Activated naive CD8-positive, alpha-beta T cell treated with anti-CD3 and anti-CD28 coated beads, Interleukin-2, amount 10 ng/mL, durations not matched to agents 7 days and 5 days (primary cell): ENCODE measurements at places on chromosomes 11 and 22. TPM values are rescaled to one million over a fixed set of nuclear protein-coding genes. Genes with fewer than 3 reads are reported as not detected.

DNA sequence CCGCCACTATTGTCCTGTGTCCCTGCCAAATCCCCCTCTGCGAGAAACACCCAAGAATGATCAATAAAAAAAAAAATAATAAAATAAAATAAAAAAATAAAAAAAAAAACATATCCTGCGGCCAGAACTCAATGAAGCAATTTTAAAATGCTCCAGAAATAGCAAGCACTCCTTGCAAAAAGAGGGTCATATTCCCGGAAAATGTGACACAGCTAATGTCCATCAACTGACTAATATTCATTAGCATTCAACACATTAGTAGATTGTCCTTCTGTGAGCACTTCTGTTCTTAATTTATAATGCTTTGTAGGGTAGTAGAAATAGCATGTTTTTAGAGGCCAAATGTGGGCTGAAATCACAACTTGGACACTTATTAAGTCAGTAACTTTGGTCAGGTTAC is 252.3 kb upstream of the SESN3 start:
- DNase-seq = no peak

- no peak for DNase-seq
These were observed 46.5 kb downstream of the POLD3 start for GRCh38 chr11:74638869-74639268.

DNA sequence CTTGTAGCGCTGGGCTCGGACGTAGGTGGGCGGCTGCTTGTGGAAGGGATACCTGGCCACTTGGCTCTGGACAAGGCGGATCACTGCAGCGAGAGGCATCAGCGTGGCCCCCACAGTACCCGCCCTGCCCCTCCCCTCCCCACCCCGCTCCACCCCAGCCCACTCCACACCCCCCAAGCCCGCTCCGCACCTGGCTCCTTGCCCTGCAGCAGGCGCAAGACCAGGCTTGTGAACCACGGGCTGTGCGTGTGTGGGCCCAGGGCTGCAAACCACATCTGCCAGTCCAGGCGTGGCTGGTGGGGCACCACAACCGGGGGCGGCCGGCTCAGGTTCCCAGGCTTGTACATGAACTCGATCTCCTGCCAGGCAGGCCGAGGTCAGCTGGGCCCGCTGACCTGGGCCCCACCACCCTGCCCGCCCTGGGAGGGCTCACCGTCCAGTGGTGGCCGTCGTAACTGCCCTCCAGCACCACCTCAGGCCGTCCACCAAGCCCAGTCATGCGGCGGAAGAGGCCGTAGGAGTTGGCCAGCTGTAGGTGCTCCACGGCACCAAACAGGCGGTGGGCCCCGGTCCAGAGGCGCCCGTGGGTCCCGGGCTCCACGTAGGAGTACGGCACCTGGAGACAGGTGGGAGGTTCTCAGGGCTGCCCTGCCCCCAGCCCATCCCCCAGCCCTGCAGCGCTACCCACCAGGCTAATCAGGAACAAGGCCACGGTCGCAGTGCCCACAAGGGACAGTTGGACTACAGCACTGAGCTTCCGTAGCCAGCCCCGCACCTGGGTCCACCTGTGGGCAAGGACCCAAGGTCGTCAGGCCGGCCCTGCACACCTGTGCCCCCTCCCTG is 2.9 kb downstream of the LMF2 start:
- DNase-seq = peak; percentile 35

DNA sequence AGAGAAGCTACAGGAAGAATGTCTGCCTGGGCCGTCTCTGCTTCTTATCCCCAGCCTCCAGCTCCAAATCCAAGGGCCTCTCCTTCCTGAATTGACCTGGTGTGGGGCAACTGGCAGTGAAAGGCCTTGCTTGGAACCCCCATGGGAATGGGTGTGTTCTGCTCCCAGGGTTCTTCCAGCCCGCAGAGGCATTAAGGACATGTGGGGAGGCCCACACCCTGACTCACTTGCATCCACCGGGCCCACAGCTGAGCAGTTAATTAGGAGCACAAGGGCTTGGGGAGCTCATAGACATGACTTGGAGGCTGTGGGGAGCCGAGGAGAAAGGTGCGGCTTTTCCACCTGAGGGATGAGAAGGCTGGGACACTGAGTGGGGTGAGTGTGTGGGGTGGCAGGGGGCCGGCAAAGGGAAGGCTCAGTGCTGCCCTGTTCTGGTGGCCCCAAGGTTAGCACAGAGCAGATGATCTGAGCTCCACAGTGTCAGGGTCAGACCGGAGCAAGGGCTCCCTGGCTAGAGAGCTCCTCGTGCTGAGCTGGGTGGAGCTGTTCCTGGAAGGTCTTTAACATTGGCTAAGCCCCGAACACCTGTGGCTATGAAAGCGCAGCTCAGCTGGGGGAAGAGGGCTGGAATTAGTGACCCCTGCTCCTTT is 64.5 kb upstream of the NECTIN1 start:
- DNase-seq = no peak

- DNase-seq = no peak
These were observed 49.2 kb upstream of the SESN3 start for GRCh38 chr11:95279921-95280868.

- no peak for DNase-seq
These were observed 89.4 kb upstream of the THY1 start for GRCh38 chr11:119512369-119512768.

DNA sequence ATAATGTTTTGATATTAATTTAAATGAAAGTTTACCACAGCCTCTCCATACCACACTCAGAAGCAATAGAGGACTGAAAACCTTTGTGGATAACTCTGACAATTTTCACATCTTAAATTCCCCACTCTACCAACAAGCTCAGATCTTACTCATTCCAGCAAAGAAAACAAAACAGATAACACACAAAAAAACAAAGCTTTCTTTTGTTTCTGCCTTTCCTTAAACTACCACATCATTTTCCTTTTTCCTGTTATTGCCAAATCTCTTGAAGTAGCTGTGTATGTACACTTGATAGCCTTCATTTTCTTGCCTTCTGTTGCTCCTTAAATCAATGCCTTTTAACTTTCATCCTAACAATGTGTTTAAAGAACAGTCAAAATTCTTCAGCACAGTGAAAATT is 484.9 kb downstream of the NTM start:
- DNase-seq = no peak

DNA sequence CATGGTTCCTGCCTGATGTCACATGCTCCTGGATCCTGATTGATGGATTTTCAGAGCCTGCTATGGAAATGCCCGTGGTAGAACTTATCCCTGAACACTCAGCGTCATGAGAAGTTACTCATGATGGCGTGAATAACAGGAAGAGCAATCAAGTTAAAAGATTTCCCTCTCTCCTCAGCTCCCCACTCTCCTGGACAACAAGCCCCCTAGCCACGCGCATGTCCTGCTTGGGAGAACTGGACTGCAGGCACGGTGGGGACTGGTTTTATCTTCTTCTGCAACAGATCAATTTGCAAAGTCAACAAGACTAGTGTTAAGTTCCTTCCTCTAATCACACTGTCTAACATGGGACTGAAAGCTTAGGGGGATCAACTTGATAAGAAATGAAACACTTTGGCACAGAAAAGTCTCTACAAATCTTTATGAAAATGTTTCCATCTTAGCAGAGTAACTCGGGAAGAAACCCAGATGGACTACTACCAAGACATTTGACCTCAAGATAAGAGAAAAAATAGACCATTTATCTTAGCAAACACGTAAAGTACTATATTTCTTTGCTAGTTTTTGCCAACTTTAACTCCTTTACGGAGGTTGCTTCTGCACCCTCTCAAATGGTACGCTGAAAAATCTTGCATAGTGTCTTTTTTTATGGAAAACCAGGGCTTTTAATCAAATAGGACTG is 27.6 kb downstream of the POU2AF1 start:
- no peak for DNase-seq

- no peak for DNase-seq
These were observed 238.1 kb downstream of the SWAP70 start for GRCh38 chr11:9901943-9902342.

GRCh38 chr22:36701965-36702621 is 1.5 kb downstream of the CACNG2 start:
- DNase-seq = no peak

DNA sequence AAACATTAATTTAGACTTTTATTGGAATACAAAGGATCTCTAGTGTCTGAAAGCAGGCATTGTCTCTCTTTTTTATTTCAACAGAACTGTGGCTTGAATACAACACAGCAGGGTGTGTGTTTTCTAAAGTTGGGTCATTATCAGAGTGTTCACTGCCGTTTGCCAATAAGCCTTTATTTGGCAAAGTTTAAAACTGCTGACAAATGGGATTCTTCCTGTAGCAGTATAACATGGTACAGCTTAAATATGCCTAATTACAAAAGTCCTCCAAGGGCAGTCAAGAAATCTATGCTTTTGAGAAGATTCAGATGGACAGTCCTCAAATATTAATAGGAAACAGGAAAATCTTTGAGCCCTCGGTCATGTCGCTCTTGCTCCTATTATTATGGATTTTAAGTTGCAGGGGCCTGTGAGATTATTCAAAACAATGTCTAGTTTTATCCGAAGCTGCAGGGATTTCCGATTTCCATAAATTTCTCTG is 199.9 kb downstream of the MAML2 start:
- DNase-seq = no peak

Gene MEI1
- 52.1 TPM for total RNA-seq

Gene PYGM
- total RNA-seq = 7.2 TPM

Gene TEAD1
- not detected for total RNA-seq

Gene KIAA0930
- 41.9 TPM for total RNA-seq

Gene PKDREJ
- total RNA-seq = not detected
